ENCODE measurements at places on chromosomes 3 and 15. TPM values are rescaled to one million over a fixed set of nuclear protein-coding genes. Genes with fewer than 3 reads are reported as not detected.

GRCh38 chr3:188164248-188164687 lies 10.3 kb downstream of the LPP start:
- DNase-seq = no peak

DNA sequence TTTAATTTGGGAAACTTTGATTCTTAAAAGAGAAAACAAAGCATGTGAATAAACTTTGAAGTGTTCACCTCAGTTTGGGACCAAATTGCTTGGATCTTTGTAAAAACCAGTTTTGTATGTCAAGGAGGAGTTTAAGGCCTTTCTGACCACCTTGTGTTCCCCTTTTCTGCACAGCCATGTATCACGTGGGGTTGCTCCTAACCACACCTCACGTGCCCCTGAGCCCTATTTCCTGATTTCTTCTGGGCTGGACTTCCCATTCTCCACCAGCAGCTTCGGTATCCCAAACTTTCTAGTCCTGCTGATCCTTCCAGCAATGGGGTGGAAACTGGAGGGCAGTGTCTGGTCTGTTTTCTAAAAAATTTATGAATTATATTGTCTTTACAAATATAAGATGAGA lies 76.4 kb upstream of the STT3B start:
- DNase-seq = no peak

- DNase-seq = peak; percentile 7
Measured at GRCh38 chr3:144502402-144502801, 530.8 kb downstream of the DIPK2A start.

Gene FAM162A
- total RNA-seq = 58.1 TPM

GRCh38 chr15:45799508-45799907 lies 164.7 kb downstream of the SQOR start:
- no peak for DNase-seq

DNA sequence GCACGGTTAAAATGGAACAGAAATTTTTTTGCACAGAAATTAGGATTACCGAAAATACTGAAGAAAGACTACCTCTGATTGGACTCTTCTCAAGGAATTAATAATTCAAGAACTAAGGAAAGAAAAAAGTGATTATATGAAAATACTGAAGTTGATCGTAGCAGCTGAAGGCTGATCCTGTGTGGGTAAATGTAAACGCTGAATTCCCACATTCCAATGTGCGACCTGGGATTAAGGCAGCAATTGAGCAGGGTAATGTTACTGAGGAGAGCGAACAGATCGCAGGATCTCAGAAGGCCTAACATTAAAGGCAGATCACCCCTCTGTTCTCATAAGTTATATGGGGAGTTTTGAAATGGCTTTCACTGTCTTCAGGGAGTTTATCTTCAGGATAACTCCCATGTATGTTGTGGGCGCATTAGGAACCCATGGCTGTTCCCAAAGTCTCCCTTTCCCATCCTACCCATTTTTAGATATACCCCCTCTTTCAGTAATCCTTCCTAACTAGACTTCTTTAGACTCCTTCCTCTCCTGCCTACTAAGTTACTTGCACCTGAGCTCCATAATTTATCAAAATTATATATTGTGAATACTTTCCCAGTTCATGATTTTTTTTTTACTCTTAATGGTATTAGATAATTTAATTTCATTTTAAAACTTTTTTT lies 1.0 kb upstream of the UBL7 start:
- DNase-seq = peak; percentile 27

- no peak for DNase-seq
Measured at GRCh38 chr3:24435584-24435983, 59.1 kb downstream of the THRB start.

Gene HES1
- total RNA-seq = 136 TPM

GRCh38 chr15:34047893-34048775 lies 9.1 kb upstream of the AVEN start:
- no peak for DNase-seq

- DNase-seq = peak; percentile 89
Measured at GRCh38 chr3:152893647-152894046, 58.7 kb downstream of the P2RY1 start.

DNA sequence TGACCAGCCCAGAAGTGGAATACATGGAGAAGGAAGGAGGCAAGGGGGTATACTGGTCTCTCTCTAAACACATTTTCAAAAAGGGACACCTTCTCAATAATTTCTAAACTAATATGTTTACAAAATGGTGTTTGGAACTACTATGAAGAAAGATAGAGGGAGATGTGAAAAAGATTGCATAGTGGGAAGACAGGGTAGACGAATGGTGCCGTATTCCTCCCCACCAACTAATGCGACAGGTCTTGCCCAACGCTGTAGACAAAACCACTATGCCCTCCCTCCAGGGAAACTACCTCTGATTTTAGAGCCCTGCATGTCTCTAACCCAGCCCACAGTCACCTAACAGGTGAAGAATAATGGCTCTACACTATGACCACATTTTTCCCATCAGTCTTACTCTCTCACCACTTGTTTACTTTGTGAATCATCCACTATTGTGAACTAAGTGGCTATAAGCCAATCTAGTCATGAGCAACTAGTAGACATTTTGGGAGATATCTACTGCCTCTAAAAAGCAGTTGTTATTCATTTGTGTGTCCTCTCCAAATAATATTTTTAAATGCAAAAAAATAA lies 108.2 kb upstream of the UBE2E2 start:
- DNase-seq = no peak

DNA sequence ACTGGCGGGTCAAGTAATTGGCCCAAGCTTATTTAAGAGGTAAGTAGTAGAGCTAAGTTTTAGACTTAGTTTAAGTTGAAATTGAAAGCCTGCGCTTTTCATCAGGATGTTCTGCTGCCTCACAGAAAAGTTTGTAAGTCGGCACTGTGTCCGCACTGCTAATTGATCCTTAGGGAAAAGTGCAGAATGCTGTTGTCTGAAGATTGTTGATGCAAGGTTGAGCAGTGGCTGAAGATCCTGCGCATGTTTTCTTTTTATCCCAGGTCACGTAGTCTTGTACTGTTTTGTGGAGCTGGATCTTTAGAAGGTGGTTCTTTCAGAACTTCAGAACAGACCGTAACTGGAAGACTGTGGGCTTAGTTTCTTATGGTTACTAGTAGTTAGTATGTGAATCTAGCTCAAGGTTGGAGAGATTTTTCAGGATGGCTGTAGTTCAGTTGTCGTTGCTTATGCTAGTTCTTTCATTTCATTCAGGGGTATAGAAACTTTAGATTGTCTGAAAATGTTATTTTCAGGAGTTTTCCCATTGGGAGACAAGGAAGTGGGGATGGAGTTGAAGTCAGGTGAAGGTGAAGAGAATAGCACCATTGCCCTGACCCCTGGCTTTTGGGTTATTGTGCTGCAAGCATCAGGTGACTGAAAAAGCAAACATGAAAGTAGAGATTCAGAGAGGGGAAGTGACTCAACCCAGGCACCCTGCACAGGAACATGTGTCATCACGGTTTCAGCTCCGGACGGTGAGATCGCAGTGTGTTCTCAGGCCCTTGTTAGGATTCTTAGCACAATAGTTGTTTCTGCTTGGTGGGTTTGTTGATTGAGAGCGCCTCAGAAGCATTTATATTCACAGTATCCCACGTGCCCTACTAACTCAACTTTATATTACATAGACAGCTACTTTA lies 32.8 kb downstream of the AKAP13 start:
- DNase-seq = peak; percentile 74

DNA sequence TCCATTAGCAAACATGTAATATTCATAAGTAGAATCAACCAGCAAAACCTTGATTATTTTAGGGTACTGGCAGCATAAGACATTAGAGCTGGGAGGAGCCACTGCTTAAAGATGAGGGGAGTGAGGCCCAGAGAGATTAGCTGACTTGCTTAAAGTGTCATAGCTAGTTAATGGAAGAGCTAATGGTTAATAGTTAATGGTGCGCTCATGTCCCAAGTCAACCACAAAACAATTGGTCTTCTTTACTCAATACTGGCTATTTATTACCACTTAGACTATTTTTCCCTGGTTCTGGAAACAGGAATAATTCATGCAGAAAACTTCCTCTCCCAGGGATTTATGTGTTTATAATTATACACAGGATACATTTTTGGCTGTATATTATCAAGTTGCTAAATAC lies 33.1 kb downstream of the EIF4E3 start:
- DNase-seq = no peak

DNA sequence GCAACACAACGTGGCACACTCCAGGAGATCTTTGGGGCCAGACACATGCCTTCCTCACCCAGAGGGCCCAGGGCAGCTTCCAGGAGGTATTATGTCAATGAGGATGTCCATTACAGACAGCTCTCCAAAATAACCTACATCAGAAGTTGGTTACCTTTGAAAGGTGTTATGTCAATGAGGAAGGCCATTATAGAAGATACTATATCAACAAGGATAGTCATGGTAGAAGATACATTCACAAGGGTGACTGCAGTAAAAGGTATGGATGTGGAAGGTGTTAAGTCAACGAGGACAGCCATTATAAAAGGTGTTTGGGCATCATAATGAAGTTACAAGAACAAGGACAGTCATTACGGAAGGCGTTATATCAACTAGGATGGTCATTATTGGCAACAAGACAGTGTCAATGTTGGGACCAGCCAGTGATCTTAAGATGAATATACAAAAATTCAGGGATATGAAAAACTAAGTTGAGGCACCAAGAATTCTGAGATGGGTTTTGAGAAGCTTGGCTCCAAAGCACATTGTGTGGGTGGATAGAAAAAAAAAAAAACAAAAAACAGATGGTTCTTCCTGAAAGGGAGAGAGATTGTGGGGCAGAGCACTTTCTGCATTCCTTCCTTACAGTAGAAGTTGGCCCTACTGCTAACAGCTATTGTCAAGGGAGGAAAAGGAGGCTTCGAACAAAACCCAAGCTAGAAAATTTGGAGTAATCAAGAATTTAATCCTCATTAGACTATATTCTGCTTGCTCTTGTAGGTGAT lies 11.2 kb downstream of the CDCP1 start:
- DNase-seq = no peak

GRCh38 chr15:35470441-35470840 lies 75.5 kb downstream of the DPH6 start:
- DNase-seq = no peak

- no peak for DNase-seq
Measured at GRCh38 chr3:128524374-128525299, 31.6 kb upstream of the GATA2 start.

Gene KBTBD13
- total RNA-seq = not detected

Gene TRH
- total RNA-seq = not detected

GRCh38 chr15:67479781-67480505 lies 41.0 kb upstream of the C15orf61 start:
- peak; percentile 95 for DNase-seq

Gene TICRR
- total RNA-seq = 55.7 TPM

Gene REC114
- total RNA-seq = not detected

DNA sequence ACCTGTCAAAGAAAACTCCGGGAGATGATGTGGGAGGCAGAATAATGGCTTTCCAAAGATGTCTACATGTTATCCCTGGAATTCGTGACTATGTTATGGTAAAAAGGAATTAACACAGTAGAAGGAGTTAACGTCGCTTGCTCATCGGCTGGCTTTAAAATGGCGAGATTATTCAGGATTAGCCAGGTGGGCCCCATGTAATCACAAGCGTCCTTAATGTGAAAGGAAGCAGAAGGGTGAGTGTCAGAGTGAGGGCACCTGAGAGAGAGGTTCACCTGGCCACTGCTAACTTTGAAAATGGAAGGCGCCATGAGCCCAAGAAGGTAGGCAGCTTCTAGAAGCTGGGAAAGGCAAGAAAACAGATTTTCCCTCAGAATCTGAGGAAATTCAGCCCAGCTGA lies 557.2 kb downstream of the EPHB1 start:
- no peak for DNase-seq

- no peak for DNase-seq
Measured at GRCh38 chr3:13529196-13530112, 19.5 kb upstream of the FBLN2 start.

GRCh38 chr3:58039601-58040000 lies 31.4 kb downstream of the FLNB start:
- DNase-seq = no peak

Gene TNIK
- total RNA-seq = 0.69 TPM

GRCh38 chr3:108295421-108296175 lies 750 bp upstream of the HHLA2 start:
- DNase-seq = no peak

Gene CCR8
- total RNA-seq = not detected

- DNase-seq = peak; percentile 61
Measured at GRCh38 chr3:18423401-18424212, 1.5 kb downstream of the SATB1 start.

DNA sequence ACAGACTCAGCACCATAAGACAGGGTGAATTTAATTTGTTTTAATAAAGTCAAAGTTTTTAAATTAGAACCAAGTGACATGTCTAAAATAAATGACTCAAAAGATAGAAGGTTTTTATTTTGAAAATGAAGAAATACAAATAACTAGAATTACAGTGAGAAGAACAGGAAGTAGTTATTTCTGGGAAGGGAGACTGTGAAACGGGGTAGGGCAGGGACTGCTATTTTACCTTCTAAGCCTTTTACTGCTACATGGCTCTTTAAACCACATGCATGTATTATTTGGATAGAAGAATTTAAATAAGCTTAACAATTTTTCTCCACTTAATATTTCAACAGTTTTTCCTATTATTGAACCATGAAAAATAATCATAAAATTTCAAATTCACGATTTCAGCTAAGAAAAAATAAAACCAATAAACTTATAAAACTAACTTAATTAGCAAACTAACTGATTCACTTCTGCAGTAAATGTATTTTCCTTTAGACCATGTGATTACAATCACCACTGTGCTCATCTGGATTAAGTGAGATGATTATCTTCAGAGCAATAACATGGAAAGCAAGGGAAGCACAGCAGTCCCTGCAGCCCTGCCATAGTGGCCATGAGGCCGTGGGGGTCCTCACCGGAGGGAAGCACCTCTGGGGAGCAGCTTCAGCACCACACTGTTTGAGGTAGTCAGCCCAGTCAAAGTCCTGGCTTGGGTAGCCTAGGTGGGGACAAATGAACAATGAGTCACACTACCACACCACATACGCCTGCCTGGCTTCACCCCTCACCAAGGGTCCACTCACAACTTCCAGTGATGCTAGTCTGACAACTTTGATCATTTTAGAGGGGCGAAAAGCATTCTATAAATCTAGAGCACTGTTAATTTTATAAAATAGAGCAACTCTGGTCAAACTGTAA lies 28.3 kb upstream of the STIMATE start:
- no peak for DNase-seq

DNA sequence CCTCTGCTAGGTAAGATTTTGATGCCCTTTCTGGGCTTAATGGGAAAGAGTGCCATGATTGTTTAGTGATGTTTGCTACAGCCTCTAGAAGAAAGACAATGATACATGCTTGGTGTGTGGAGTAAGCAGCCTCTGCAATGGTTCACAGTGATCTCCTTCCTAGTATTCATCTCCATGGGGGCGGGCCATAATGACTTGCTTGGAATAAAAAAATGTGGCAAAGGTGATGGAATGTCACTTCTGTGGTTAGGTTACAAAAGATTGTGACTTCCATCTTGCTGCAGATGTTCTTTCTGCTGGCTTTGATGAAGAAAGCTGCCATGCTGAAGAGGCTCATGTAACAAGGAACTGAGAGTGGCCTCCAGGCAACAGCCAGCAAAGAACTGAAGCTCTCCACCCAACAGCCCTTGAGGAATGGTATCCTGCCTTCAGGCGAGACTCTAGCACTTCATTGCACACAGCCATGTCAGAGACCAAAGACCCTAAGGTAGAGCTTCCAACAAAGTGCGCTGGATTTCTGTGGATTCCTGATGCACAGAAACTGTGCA lies 139.1 kb upstream of the LRIG1 start:
- DNase-seq = no peak

- DNase-seq = no peak
Measured at GRCh38 chr3:58051196-58051595, 43.0 kb downstream of the FLNB start.

Gene HIGD2B
- total RNA-seq = not detected

Gene EOMES
- not detected for total RNA-seq

- peak; percentile 9 for DNase-seq
Measured at GRCh38 chr15:79640206-79640605, 208.1 kb downstream of the MINAR1 start.

GRCh38 chr3:45906681-45907407 lies 20.5 kb downstream of the CCR9 start:
- DNase-seq = no peak
